NCI-H510A (cell line): ENCODE measurements at places on chromosomes 2 and 18.

DNA sequence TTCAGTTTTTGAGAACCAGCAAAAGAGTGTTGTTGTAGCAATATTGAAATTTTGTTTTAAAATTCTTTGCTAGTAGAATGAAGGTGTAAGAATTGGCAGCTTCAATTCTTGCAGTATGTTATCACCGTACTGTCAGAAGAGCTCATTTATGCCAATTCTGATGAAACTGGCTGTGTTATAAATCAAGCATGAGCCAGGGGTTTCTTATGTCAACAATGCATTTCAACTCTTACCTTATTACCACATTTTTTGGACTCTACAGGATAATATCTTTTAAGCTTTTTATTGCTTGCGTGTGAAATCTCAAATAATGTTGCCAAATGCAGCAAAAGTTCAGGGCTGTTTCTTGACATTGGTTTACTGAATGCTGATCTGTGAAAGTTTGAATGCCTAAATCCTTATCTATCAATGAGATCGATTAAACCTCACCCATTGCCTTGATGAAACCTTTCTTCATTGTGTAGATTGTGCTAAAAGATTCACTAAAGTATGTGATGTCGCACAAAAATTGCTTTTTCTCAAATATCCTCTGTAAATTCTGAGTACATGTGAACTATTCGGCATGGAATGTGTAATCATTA, 1389.3 kb upstream of the ZEB2 start:
- DNase-seq = no peak

DNA sequence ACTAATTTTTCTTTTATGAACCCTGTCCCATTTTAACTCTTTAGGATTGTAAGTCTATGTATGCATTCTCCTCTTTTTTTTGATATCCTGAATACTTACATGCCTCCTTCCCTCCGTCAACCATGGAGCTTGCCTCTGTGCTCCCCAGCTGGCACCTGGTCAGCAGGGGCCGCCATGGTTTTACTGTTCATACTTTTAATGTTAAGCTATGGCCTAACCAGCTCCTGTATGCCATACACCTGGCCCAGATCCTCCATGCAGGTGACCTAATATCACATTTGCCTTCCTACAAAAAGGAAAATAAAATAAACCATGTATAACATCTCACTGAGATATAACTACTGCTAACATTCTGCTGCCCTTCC, 283.1 kb upstream of the TRIB2 start:
- DNase-seq = no peak

DNA sequence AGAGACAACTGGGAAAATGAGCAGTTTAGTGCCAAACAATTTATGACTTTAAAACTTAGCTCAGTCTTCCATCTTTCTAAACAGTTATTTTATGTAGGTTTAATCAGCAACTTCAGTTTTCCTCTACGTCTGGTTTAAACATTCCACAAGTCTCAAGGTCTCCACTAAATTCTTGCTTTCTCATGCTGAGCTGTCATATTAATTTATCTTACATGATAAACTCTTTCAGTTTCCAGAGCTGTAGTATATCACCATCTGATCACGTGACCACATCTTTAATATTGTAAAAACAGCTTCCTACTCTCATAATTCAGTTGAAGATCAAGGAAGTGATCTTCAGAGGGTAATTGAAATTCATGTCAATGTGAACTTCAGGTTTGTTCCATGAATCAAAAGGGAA, 158.6 kb downstream of the ZNF804A start:
- DNase-seq = no peak

DNA sequence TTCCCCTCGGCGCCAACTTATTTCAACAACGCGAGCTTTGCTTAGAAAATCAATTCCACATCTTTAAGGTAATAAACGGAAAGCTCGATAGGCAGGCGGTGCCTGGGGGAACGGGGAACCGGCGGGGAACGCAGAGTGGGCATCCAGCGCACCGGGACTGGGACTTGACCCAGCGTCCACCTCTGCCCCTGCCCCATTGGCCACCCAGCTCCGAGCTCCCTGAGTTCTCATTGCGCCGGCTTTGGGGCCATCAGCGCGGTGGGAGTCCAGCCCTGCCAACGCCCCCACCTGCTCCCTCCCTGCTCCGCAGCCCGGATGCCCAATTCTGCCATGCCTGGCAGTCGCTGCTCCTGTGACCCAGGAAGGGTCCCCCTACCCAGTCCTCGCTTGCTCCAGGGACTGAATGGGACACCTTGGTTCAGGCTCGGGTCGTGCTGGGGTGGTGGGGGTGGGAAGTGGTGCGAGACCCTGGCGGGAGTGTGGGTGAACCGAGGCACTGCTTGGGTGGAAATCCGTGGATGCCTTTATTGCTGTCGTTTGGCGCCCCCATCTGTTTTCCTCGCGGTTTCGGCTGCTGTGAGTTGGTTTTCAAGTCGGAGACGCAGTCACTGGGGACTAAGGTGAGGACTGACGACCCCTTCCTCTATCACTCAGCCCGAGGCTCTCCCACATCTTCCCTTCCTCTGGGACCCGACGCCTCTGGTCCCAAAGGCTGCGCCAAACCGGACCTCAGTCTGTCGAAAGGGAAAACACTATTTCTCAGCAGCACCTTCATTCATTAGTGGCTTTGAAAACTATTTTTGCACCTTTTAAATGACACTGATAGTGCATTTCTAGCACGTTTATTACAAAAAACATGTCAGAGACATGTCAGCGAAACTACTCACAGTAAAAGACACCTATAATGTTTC, 2.4 kb upstream of the EVX2 start:
- DNase-seq = no peak

DNA sequence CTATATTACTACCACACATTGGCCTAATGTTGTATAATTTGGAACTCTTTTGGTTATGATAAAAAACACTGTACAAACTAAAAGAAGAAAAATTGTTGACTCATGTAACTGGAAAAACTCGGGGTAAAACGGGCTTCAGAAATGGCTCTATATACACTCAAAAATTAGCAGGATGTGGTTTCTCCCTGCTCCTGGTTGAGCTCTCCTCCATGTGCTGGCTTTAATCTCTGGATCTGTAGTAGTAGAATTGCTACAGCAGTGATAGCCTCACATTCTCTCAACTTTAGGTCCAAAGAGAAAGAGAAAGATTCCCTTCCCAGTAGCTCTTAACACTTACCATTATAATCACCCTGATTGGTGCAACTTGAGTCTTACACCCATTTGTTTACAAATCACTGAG, 274.9 kb upstream of the GALNT5 start:
- DNase-seq = no peak

- no peak for DNase-seq
Observed at GRCh38 chr2:168633895-168634294, 168.5 kb upstream of the NOSTRIN start.

GRCh38 chr18:12406371-12407111, 1.2 kb upstream of the PRELID3A start:
- DNase-seq = no peak

GRCh38 chr2:183267148-183267827, 143.0 kb downstream of the NUP35 start:
- no peak for DNase-seq

GRCh38 chr2:207113414-207113813, 52.3 kb downstream of the KLF7 start:
- DNase-seq = no peak

GRCh38 chr18:12233378-12233777, 20.8 kb upstream of the CIDEA start:
- DNase-seq = no peak

GRCh38 chr2:72803626-72804320, 22.1 kb downstream of the EXOC6B start:
- no peak for DNase-seq

GRCh38 chr2:65604246-65604645, 171.8 kb upstream of the SPRED2 start:
- no peak for DNase-seq

DNA sequence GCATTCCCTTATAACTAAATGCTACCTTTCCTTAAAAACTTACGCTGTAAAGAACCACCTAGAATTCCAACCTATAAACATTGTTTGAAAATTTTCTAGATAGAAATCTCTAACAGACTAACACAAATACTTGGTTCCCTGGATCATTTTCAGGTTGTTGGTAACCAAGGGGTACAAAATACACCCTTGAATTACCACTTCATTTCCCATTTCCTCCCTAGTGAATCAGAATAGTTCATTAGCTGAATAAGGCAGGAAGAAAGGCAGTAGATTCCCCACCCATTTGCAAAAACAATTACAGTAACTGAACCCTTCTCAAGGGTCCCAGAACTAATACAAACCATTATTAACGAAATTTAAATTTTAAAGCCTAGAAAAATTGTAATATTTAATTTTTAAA, 5.5 kb downstream of the MEX3C start:
- DNase-seq = no peak

DNA sequence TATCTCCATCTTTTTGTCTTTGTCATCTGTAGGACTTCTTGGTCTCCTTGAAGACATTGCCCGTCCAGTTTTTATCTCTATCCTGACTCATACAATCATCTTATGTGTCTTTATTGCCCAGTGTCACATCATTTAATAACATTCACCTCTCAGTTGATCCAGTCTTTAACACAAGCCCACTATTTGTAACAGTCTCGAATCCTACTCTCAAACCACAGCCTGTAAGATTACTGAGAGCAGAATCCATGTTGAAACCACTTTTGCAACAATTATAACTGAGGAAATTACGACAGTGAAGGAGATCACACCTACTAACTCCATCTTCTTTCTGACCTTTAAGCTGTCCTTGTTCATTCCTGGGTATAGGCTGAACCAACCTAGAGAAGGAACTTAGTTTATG, 1206.0 kb upstream of the ZEB2 start:
- DNase-seq = no peak

DNA sequence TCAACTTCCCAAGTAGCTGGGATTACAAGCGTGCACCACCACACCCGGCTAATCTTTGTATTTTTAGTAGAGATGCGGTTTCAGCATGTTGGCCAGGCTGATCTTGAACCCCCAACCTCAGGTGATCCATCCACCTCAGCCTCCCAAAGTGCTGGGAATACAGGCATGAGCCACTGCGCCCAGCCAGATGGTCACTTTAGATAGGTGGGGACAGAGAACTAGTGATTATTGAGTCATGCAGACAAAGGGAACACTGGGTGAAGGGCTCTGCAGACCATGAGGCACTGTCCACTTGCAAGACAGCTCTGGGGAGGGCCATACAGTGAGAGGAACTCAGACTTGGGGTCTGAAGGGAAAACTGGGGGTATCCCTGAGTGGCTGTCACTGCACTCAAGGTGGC, 58.4 kb upstream of the POMC start:
- no peak for DNase-seq

DNA sequence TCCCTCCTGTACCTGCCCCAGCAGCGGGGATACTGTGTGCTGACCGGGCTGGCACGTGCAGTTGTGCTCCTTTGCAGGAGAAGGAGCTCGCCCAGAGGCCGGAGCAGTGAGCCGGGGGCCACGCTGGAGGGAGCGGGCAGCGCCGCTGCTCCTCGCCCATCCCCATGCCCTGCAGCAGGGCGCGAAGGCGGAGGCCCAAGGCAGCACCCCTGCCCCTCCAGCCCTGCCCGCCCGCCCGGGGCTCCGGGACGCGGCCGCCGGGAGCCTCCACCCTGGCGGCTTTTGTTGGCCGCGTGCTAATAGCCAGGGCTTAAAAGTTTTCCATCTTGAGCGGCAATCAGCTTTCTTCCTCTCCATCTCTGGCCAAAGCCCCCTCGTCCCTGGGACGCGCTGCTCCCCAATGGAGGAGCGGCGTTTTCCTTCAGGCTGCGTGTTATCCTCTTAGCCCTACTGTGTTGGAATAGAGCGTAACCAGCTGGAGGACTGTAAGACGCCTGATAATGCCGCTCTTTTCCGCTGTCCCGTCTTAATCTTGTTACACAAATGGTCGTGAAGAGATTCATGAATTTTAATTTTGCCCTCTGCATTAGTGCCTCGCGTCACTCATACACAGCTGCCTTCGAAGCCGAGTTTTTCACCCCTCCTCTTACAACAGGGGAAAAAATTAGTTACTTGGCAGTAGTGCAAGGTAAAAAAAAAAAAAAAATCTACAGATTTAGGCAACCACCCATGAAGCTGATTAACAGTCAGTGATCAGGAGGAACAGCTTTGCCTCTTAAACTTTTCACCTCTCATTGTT, 172.9 kb upstream of the SIX3 start:
- DNase-seq = no peak

DNA sequence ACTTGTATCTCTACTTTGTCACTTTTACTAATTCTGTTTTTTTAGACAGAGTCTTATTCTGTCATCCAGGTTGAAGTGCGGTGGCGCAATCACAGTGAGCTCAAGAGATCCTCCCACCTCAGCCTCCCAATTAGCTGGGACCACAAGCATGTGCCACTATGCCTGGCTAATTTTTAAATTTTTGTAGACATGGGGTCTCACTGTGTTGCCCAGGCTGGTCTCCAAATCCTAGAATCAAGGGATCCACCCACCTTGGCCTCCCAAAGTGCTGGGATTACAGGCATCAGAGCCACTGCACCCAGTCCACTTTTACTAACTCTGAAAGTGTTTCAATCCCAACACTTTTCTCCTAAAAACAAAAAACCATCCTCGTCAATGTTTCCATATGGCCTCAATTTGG, 94.9 kb downstream of the MALT1 start:
- DNase-seq = no peak

DNA sequence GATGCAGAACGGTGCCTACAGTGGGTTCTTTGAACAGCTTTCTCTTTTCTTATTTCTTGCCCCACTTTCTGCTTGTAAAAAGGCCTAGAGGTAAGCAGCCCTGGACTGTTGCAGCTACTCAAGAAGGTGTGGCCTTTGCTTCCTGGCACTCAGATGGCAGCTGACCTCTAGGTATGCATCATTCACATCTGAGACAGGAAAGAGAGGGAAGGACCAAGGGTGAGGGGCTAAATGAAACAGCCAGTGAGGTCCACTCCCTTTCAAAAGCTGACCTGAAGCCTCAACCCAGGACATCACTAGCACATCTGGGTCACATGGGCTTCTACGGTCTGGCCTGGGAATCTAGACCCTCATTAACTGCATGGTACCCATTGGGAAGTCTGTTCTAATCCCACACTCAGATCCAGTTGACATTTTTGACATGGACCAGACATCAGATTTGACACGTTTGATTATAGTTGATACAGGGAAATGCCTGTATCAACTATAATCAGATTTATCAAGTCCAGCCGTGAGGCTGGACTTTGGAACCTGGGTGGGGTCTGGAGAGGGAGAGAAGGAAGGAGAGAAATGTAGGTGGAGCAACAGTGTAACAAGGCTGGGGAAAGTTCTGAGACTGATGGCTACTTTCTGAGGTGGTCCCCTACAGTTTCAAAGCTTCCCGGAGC, 60.2 kb downstream of the E2F6 start:
- DNase-seq = no peak

DNA sequence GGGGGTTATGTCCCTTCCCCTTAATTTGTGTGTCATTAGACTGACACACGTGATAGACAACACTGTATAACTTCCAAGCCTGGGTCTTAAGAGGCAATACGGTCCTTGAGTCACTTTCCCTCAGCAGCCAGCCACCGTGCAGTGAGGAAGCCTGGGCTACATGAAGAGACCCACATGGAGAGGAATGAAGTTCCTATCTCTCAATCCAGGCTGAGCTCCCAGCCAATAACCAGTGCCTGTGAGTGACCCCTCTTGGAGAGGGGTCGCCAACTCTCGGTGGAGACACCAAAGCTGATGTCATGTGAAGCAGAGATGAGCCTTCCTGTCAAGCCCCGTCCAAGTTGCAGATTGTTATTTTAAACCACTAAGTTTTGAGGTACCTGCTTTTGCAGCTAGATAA, 5.7 kb upstream of the WDSUB1 start:
- no peak for DNase-seq

GRCh38 chr2:68736086-68736485, 1.5 kb downstream of the ARHGAP25 start:
- no peak for DNase-seq

- DNase-seq = no peak
Observed at GRCh38 chr2:167126165-167126564, 237.9 kb downstream of the XIRP2 start.
